ENCODE measurements at places on chromosomes 5 and 9. TPM values are rescaled to one million over a fixed set of nuclear protein-coding genes. Genes with fewer than 3 reads are reported as not detected.

The GZMA gene
- not detected for total RNA-seq

The ZNG1A gene
- 51.1 TPM for total RNA-seq

The FAM219A gene
- 17.9 TPM for total RNA-seq

The TRPM3 gene
- 0.06 TPM for total RNA-seq

The NSMF gene
- total RNA-seq: 19.1 TPM

The DAB2IP gene
- total RNA-seq: 5.3 TPM

The NIM1K gene
- total RNA-seq: not detected

The CDH9 gene
- total RNA-seq: not detected

The ADAMTS2 gene
- 0.21 TPM for total RNA-seq

The SLC35D2 gene
- 12.1 TPM for total RNA-seq

The GNA14 gene
- 0.06 TPM for total RNA-seq

The OTP gene
- total RNA-seq: not detected

All from H4 (cell line).